ENCODE measurements at places on chromosomes 3 and 15.

- H3K36me3 ChIP-seq = no peaks in the 10 kb centered on the region
- peaks cover 1% of the 10 kb centered on the region for H3K4me1 ChIP-seq
- no peak overlapping the region for H3K27ac ChIP-seq
These were observed 1044.2 kb downstream of the AGBL1 start for GRCh38 chr15:87123676-87124382.

DNA sequence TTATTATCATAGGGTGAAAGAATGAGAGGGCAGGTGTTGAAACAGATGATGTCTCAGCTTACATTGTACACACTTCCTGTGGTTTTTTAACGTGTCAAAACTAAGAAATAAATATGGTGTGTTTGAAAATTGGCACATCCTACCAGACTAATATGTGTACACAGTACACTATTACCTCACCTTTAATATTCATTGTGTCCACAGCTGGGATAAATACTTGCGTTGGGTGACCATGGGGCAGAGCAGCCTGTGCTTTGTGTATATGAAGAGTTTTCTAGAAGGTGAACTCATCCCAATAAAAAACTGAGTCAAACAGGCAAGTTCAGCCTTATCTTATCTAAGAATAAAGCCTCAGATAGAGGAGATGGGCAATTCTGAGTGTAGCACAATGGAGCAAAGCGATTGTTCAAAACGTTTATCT is 17.3 kb downstream of the SUCNR1 start:
- peaks cover 6% of the 10 kb centered on the region for H3K4me1 ChIP-seq
- no peaks in the 10 kb centered on the region for H3K27me3 ChIP-seq
- H3K27ac ChIP-seq = no peak overlapping the region

DNA sequence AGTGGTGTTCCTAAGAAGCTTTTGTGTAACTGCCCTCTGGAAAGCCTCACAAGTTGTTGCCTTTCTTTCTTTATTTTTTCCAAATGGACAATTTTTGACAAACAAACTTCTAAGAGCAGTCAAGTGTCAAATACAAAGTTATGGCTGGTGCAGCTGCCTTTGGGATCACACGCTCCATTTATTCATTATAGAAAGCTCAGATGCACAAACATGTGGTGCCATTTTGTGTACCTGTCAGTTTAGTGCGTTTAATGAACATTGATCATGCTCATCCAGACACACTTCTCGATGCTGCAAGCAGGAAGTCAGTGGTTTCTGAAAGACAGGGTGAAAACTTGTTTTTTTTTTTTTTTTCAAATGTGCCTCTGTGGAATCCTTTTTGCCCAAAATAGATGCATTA is 324.5 kb downstream of the CNTN4 start:
- peaks cover 7% of the 10 kb centered on the region for H3K36me3 ChIP-seq
- H3K27ac ChIP-seq = no peak overlapping the region
- no peaks in the 10 kb centered on the region for H3K27me3 ChIP-seq
- H3K4me1 ChIP-seq = no peaks in the 10 kb centered on the region

GRCh38 chr3:197940745-197941384 is 9.1 kb upstream of the RPL35A start:
- H3K27me3 ChIP-seq = no peaks in the 10 kb centered on the region
- DNase-seq = no peak
- H3K4me3 ChIP-seq = no peak overlapping the region
- no peak overlapping the region for H3K27ac ChIP-seq

DNA sequence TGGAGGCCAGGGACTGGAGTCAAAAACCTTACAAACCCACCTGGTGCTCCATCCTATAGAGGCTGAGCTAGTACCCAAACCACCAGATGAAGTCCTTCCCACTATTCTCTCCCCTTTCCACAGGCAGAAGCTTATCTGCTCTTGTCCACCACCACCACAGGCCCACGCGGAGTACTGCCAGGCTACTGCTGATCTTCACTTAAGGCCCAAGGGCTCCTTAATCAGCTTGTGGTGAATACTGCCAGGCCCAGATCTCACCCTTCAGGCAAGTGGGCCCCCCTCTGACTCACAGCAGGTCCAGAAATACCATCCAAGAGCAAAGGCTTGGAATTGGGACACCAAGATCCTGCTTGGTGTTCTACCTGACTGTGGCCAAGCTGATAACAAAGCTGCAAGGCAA is 598.1 kb upstream of the CBLB start:
- DNase-seq = no peak
- H3K4me3 ChIP-seq = no peak overlapping the region
- no peaks in the 10 kb centered on the region for H3K27me3 ChIP-seq
- H3K27ac ChIP-seq = no peak overlapping the region
- no peaks in the 10 kb centered on the region for H3K36me3 ChIP-seq

DNA sequence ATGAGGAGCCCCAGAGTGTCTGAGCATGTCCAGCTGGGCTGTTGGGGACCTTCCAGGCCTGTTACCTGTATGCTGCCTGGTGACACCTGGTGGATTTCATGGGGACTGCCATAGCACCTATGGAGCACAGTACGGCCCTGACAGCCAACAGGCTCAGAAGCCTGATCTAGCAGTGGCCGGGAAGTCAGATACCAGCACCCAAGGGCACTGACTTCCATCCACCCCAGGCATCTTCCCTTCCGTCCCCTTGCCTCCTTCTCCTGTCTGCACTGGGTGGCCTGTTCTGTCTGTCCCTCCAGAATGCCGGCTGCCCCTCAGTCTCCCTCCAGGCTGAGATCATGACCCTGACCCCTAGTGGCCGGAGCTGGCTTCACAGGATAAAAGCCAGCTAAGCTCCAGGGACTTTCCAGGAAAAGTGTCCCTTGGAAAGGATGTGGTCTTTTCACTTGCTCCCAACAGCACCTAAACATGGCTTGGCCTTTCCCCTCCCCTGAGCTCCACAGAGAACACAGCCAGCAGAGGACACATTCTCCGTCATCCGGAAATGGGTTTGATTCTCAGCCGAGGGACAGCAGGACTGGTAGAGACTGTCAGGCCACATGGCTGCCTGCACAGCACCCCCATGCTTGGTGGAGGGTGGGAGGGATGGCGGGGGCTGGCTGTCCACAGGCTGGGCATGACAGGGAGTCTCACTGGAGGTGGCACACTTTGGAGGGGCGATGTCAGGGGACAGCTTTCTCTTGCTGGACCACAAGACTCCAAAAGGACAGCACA is 9.5 kb downstream of the RPS17 start:
- peak overlapping the region; percentile 43 for H3K27ac ChIP-seq
- no peak for DNase-seq
- peaks cover 3% of the 10 kb centered on the region for H3K27me3 ChIP-seq
- peak overlapping the region; percentile 84 for H3K4me3 ChIP-seq
- H3K36me3 ChIP-seq = peaks cover 15% of the 10 kb centered on the region
- peaks cover 9% of the 10 kb centered on the region for H3K4me1 ChIP-seq

- no peak overlapping the region for H3K27ac ChIP-seq
- DNase-seq = no peak
- peaks cover 29% of the 10 kb centered on the region for H3K4me1 ChIP-seq
- peaks cover 24% of the 10 kb centered on the region for H3K27me3 ChIP-seq
- no peak overlapping the region for H3K4me3 ChIP-seq
These were observed 4.4 kb downstream of the TNK2 start for GRCh38 chr3:195903950-195904290.

DNA sequence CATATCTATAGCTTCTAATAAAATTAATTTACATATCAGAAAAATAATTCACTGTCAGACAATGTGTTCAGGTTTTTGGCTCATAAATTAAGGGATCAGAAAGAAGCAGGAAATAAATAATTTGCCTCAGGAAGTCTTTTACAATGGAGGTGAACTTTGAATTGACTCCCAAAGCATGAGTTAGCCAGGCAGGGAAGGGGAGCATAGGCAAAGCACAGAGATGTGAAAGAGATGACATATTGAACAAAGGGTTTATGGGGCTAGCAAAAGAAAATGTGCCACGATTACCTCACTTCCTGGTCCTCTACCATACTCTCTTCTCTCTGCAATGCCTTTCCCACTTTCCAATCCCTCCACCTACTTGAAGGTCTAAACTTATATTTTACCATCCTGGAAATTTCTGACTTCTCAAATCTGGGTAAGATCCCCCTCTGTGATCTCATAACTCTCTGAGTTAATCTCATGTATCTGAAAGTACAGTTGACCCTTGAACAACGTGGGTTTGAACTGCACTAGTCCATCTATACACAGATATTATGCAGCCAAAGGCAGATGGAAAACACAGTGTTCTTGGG is 4.1 kb upstream of the HEXA start:
- peaks cover 17% of the 10 kb centered on the region for H3K4me1 ChIP-seq
- no peak overlapping the region for H3K4me3 ChIP-seq
- peaks cover 3% of the 10 kb centered on the region for H3K36me3 ChIP-seq
- peaks cover 45% of the 10 kb centered on the region for H3K27me3 ChIP-seq
- DNase-seq = no peak

GRCh38 chr3:175108613-175109151 is 249.5 kb downstream of the NAALADL2 start:
- no peak overlapping the region for H3K27ac ChIP-seq
- no peaks in the 10 kb centered on the region for H3K27me3 ChIP-seq
- H3K4me3 ChIP-seq = no peak overlapping the region
- H3K36me3 ChIP-seq = no peaks in the 10 kb centered on the region
- no peak for DNase-seq

DNA sequence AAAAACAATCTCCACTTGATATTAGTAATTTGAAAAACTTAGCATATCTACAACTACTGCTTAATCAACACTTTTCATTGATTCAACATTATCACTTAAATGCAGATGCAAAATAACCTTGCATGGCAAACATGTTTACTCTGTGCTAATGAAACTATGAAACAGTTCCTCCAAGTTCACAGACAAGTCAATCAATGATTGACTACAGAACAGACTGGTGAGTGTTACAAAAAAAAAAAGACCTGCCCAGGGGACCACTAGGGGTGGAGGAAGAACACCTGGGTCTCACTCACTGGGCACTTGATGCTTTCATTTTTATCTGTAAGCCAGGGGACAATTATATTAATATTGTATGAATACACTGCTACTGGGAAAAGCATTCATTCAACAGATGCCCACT is 4.3 kb upstream of the NR2C2 start:
- no peaks in the 10 kb centered on the region for H3K27me3 ChIP-seq
- peaks cover 14% of the 10 kb centered on the region for H3K4me1 ChIP-seq
- H3K27ac ChIP-seq = peak overlapping the region; percentile 23
- peak overlapping the region; percentile 29 for H3K4me3 ChIP-seq

DNA sequence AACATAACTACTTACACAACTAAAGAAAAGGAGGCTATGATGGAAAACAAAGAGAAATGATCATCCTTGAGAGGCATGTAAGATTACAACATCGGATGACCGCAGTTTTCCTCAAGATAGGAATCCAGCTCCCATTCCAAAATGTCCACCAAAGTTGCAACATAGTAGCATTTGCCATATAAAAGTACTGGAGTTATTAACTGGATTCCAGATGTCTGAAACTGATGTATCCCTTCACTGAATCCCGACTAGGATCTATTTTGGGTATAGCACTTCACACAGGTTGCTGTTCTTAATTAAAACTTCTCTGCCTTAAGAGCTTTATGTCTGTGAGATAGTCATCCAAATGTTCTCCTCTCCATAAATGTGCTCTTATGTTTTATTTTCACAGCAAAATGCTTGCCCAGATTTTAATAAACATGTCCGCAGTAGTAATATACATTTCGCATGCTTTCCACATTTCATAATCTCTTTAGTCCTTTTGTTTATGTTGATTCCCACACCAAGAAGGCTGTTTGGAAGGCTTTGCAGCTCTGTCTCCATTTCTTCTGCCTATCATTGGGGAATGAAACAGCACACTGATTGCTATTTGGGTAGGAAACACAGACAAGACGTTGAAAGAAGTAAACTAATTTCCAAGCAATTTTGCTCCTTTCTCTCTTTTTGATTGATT is 716.5 kb upstream of the CFAP20DC start:
- no peak overlapping the region for H3K27ac ChIP-seq
- H3K4me1 ChIP-seq = peaks cover 6% of the 10 kb centered on the region
- peaks cover 4% of the 10 kb centered on the region for H3K27me3 ChIP-seq
- H3K4me3 ChIP-seq = no peak overlapping the region
- no peaks in the 10 kb centered on the region for H3K36me3 ChIP-seq
- no peak for DNase-seq

GRCh38 chr15:49060710-49061495 is 14.7 kb upstream of the SECISBP2L start:
- H3K27ac ChIP-seq = peak overlapping the region; percentile 82
- no peaks in the 10 kb centered on the region for H3K27me3 ChIP-seq
- peaks cover 4% of the 10 kb centered on the region for H3K4me1 ChIP-seq
- no peak overlapping the region for H3K4me3 ChIP-seq
- no peaks in the 10 kb centered on the region for H3K36me3 ChIP-seq

GRCh38 chr3:129399145-129399894 is 29.1 kb downstream of the EFCAB12 start:
- peak overlapping the region; percentile 97 for H3K27ac ChIP-seq
- peak overlapping the region; percentile 97 for H3K4me3 ChIP-seq
- DNase-seq = no peak
- peaks cover 3% of the 10 kb centered on the region for H3K36me3 ChIP-seq

DNA sequence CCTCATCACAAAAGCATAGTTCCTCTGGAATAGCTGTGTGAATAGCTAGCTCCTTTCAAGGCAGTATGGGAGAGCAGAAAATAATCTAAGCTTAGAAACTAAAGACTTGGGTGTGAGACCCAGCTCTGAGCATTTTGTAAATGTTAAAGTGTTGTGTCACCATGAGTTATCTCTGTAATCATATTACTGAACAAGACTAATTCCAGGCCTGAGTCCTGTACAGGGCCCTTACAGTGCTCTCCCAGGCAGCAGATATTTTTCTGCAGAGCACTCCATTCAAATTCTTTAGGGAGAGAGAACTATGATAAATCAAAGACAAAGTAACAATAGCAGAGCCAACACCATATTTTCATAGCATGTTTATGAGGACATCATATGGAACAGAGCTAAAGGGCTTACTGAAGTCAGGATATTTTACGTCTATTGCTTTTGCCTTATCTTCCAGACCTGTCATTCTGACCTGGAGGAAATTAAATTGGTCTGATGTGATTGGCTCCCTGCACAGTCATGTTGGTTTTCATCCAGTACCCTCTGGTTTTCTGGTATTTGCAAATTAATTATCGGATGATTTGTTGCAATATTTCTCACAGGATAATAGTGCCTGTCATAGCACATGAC is 172.6 kb upstream of the PPP2R3A start:
- H3K4me3 ChIP-seq = no peak overlapping the region
- no peaks in the 10 kb centered on the region for H3K36me3 ChIP-seq
- H3K27ac ChIP-seq = no peak overlapping the region
- peaks cover 26% of the 10 kb centered on the region for H3K27me3 ChIP-seq

DNA sequence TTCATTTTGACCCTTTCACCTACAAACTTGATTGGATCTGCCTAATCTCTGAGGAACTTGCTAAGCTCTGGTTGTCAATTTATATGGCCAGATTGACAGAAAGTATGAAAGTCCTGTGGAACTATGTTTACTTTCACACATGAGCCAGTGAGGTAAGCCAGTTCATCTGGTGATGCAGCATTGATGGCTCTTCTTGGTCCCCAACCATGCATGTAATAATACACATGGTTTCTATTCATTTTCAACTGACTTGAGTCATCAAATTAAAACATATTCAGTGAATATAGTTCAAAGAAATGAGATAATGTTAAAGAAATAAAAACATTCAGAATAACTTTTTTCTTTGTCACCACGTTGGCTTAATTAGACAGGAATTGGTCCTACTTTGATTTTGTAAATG is 336.1 kb upstream of the THBS1 start:
- no peaks in the 10 kb centered on the region for H3K4me1 ChIP-seq
- H3K27me3 ChIP-seq = peaks cover 5% of the 10 kb centered on the region
- H3K4me3 ChIP-seq = no peak overlapping the region

- H3K36me3 ChIP-seq = no peaks in the 10 kb centered on the region
- H3K27me3 ChIP-seq = peaks cover 69% of the 10 kb centered on the region
- H3K4me3 ChIP-seq = peak overlapping the region; percentile 99
- peaks cover 72% of the 10 kb centered on the region for H3K4me1 ChIP-seq
- peak overlapping the region; percentile 99 for H3K27ac ChIP-seq
These were observed 8.2 kb upstream of the MEIS2 start for GRCh38 chr15:37108381-37109167.
